Fibroblast of skin of left biceps (primary cell): ENCODE measurements at places on chromosomes 11 and 22.
A peak's percentile ranks its signal among the peaks of the same experiment; 100 is the strongest.

DNA sequence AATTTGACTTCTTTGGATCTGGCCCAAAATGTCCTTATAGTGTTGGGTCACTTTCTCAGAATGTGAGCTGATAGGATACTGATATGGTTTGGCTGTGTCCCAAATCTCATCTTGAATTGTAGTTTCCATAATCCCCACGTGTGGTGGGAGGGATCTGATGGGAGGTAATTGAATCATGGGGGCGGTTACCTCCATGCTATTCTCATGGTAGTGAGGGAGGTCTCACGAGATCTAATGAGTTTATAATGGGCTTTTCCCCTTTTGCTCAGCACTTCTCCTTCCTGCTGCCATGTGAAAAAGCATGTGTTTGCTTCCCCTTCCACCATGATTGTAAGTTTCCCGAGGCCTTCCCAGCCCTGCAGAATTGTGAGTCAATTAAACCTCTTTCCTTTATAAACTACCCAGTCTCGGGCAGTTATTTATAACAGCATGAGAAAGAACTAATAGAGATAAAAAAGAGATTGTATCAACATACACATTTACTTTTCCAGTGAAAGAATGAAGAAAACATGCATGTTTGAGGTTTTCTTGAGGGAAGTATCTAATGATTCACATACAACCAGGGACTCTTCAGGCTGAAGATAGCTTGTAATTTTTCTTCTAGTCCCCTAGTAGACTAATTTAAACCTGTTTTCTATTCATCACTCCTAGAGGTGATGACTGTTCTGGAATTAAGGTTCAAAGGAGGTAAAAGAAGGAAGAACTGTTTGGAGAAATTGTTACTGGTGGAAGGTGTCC is 17.3 kb upstream of the CSTF3 start:
- peak; percentile 59 for DNase-seq

DNA sequence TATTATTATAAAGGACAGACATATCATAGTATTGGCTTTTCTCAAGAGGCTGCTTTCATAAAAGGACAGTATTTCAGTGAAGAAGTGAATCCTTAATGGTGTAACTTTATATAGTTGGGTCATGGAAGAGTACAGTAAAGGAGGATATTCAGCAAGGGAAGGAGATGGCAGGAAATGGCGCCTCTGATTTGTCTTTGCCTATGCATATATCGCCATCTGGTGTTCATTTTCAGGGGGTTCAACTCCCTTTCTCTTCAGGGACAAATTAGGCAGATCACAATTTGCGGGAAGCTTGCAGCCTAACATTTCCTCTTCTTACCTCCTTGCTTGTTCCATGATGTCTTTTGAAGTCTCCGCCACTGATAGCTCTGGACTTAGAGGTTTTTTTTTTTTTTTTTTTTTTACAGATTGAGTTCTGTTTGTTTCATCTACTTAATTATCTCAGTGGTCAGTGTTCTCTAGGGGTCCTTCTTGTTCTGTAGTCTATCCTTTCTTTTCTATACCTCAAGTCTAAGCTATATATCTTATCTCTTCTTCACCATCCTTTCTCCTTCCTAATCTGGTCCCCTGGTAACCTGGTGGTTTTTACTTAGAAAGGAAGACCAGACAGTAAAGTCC is 21.8 kb upstream of the RRM1 start:
- DNase-seq, result peak; percentile 38

- DNase-seq, result peak; percentile 70
Measured at GRCh38 chr11:84901991-84902390, 725.2 kb downstream of the DLG2 start.

DNA sequence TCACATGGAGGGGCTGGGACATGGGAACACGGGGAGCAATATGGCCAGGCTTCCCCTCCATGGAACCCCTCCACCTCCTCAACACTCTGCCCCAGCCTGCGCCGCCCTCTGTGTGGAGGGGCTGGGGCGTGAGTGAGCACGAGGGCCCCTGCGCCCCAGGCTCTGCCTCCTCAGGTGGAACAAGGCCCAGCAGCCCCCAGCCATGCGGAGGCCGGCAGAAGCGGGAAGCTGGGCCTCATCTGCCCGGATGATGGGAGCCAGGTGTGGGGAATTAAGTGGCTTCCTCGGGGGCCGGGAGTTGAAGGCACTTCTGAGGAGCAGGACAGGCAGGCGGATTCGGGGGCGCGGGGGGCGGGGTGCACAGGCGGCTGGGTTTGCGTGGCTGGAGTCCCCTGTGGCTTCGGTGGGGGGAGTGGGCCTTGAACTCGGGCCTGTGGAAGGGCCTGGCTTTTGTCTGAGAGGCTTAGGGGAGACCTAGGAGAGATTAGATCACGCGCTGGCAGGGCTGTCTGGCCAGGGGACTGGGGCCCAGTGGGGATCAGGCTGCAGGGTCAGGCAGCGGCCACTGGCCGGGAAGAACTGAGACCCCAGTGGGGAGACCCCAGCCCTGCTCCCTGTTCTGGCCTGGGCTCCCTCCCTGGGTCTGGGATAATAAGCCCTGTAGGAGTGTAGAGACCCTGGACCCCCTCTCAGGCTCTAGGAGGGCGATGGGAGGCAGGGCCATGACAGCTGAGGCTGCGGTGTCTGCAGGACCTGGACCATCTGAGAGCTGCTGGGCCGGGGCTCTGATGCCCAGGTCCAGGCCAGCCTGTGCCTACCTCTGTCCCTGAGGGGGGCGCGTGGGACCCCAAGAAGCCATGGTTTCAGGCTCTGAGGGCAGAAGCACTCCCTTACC is 13.3 kb downstream of the PRR33 start:
- no peak for DNase-seq

GRCh38 chr11:18010121-18010670 is 2.7 kb downstream of the SERGEF start:
- no peak for DNase-seq

GRCh38 chr11:117902001-117902845 is 25.8 kb upstream of the FXYD6 start:
- no peak for DNase-seq

- no peak for DNase-seq
Measured at GRCh38 chr11:72899238-72899637, 85.0 kb downstream of the ATG16L2 start.

- no peak for DNase-seq
Measured at GRCh38 chr11:30505603-30506002, 80.5 kb downstream of the MPPED2 start.

DNA sequence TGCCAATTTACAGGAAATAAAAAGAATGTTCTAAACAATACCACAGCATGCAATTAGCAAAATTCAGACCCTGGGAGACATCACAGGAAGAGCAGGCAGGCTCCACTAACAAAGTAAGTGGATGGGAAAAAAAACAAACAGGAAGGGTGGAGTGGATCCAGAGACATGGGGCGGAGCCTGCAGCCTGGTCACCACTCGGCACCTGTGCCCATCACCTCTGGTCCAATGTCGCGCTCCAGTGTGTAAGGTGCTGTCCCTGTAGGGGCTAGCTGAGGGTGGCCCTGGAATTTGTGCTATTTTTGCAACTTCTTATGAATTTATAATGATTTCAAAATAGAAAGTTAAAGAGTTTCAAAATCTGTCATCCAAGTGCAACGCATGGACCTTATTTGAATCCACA is 11.0 kb upstream of the MOB2 start:
- no peak for DNase-seq

DNA sequence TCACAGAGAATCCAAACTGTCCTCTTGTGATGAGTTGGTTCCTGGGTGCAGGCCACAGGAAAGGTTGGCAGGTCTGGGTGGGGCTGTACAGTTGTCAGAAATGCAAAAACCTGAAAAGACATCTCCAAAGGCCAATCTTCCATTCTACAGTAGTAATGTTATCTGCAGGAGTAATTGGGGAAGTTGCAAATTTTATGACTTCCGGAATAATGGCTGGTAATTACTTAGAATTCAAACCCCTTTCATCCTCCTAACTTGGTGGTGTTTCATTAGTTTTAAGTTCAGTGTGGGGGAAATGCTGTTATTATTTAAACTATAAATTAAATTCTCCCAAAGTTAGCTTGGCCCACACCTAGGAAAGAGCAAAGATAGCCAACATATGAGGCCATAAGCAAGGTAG is 64.7 kb upstream of the FAT3 start:
- DNase-seq, result no peak

- no peak for DNase-seq
Measured at GRCh38 chr22:40039482-40040115, 44.8 kb downstream of the FAM83F start.

DNA sequence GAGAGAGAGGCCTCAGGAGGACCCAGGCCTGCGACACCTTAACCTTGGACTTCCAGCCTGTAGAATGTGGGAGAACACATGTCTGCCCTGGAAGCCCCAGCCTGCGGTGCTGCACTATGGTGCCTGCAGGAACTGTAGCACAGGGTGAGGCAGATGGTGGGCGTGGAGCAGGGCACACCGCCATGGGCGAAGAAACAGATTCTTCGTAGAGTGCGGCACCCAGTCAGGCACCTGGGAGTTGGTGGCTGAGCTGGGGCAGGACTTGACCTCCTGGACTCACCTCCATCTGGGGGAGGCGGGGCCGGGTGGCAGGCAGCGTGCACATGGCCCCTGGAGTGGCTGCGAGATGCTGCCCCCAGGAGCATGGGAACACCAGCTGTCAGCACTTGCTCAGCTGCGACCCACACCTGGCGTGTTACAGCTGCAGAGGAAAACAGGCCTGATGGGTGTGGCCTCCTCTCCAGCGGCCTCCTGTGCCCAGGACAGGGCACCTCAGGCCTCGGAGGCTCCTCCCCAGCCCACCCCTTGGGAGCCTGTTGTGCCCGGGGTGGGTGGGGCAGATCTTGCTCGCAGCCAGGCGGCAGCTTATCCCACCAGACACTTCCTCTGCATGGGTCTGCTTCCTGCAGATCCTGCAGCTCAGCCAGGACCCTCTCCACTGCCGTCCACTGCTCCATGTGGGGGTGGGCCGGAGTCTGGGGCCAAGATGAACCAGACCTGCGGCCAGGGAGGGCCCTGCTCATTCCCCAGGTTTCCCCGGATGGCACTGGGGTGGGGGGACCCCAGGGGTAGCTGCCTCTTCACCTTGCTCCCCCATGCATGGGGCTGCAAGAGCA is 80.4 kb downstream of the MYEOV start:
- no peak for DNase-seq

GRCh38 chr11:118909619-118910308 is 16.0 kb downstream of the BCL9L start:
- DNase-seq, result no peak

- DNase-seq, result no peak
Measured at GRCh38 chr11:116312570-116313391, 460.0 kb downstream of the BUD13 start.
